ENCODE measurements at places on chromosomes 7 and 10. TPM values are rescaled to one million over a fixed set of nuclear protein-coding genes. Genes with fewer than 3 reads are reported as not detected.
A peak's percentile ranks its signal among the peaks of the same experiment; 100 is the strongest.

GRCh38 chr7:74480861-74481417, 27.2 kb downstream of the GTF2IRD1 start:
- DNase-seq: peak; percentile 88

DNA sequence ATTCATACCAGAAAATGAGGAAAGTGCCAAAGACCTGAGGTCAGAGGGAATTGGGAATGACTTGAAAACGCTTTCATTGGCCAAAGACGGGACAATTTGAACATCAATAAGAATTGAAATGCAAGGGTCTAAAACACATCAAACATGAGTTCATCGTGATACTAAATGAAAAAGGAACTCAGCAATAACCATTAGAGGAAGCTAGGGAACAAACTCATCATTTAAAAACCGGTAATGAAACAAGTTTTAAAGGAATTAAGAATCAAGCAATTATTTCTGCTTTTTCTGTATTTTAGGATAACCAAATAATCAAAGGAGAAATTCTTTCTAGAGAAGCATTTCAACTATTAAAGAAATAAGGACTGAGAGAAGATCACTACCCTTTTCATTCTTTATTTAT, 303.1 kb downstream of the ARHGAP12 start:
- DNase-seq: no peak

DNA sequence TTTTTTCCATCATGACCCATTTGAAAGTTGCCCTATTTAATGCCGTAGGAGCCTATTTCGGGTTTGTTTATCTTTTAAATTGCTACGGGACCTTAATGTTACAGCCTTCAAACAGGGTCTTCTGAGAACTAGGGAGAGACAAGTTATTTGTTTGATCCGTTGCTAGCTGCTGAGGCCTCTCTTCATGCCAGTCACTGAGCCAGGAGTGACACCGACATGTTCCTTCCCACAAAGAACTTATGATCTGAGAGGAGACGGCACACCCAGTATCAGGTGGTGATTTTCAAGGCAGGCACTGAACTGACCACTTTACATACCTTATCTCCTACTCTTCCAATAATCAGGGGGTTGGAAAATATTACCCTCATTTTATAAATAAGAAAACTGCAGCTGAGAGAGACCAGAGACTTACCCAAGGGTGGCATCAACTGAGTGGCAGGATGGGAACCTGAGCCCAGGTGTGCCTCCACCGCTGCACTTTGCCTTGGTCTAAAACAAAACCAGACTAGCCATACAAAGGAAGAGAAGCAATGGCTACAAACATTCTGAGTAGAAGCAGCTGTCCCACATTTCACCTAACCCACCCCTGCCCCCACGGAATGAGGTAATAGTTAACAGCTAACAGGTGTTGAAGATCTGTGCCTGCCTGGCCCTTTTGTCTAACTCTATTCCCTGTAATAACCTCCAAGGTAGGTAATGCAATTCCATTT, 40.5 kb downstream of the PPP1R3C start:
- no peak for DNase-seq

Gene SBDS
- total RNA-seq: 94.1 TPM

DNA sequence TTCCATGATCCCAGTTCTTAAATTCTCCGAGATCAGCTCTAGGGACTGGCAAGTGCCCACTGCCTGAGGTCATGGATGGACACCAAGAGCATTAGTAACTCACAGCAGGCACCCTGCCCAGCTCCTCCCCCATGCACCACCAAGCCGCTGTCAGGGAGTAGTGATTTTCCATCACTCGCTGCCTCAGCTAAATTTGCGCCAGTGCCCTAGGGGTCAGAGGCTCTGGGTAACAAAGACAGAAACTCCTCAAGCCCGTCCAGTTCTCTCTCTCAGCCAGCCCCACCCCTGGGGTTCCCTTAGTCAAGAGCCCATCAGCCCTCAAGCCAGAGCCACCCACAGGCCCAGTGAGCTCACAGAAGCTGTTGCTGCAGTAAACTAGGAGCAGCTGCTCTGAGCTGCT, 30.0 kb downstream of the PAX2 start:
- DNase-seq: peak; percentile 11

- DNase-seq: peak; percentile 23
These were observed 219.7 kb upstream of the STK17A start for GRCh38 chr7:43363035-43363791.

Data from fibroblast of the aortic adventitia (primary cell).